ENCODE measurements at places on chromosomes 12 and 14.

- DNase-seq: no peak
Observed at GRCh38 chr12:16583969-16584745, 21.8 kb downstream of the LMO3 start.

DNA sequence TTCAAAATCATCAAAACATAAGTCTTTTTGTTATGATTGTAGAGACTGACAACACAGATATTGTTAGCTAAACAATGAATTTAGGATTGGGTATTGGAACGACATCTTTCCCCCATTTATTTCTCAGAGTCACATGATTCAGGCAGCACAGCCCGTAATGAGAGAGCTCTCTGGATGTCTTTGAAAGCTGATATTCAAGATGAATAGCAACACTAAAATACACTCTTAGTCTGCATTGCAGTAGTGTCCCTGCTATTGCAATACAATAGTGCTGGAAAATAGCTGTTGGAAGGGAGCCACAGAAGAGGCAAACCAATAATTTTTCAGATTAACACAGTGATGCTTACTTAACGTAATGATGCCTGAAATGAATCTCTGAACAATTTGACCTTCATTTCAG is 9.9 kb downstream of the GTSF1 start:
- DNase-seq: no peak

DNA sequence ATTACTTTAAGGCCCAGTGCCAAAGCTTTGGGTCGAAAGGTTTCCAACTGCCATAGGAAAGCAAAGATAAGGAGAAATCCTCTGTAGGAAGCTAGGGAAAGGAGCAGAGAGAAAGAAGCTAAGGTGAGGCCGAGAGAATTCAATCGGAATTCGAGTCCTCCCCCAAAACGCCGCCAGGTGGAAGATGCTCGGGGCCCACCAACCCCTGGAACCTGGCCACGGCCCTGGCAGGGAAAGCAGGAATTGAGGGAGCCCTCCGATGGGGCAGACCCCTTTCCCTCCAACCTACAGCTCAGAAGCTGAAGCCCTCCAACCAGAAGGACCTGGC is 498 bp downstream of the GMFB start:
- no peak for DNase-seq

DNA sequence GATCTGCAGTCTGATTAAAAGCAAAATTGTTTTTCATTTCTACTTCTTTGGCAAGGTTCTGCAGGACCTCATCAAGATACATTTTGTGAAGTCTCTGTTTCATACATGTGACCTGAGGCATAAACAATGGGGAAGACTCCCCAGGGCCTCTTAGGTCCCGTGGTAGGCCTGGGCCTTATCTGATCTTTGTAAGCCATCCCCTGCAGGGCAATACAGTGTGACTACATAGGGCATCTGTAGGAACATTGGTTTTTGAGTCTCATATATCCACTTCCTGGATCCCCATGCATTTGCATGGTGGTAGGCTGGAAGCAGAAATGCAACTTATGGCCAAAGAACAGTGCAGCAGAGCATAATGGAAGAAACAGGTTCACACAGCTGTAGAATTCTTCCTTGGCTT is 6.0 kb downstream of the FAR2 start:
- DNase-seq: no peak

DNA sequence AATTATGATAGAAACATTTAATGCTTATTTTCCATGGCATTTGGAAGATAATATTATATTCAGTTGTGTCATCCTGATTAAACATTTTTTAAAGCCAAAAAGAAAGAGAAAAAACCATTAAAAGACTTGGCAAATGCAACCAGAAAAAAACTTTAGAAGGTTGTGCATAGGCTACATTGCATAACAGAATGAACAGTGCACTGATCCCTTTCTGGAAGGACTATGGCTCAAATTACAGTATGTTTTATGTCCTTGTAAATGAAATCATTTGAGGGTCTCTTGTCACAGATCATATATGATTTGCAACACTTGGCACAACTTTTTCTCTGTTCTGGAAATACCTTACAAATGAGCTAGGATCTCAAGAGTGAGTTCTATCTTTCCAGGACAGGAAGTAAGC is 275.2 kb upstream of the FLRT2 start:
- DNase-seq: no peak

- DNase-seq: no peak
Observed at GRCh38 chr14:71290301-71290700, 383.0 kb downstream of the PCNX1 start.

- no peak for DNase-seq
Observed at GRCh38 chr14:101179691-101180211, 276.2 kb upstream of the RTL1 start.

DNA sequence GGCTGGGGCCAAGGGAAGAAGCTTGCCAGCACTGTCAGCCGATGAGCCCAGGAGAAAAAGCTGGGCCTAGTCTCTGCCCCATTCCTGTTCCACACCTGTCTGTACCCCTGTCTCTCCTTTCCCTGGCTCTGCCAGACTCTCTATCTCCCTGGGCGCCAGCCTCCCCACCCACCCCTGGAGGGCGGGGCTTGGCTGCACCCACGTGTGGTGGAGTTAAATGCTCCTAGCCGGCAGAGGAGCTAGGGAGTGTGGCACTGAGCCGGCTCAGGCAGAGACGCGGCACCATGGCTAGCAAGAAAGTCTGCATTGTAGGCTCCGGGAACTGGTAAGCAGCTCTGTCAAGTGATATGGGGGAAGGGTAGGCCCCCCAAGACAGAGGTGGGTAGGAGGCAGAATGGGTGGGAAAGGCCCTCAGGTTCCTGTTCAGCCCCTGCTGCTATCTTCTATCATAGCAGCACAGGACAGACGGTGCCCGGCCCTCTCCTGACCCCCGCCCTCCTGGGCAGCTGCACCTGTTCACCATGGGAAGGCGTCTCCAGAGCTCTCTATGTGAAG is at the start of gene GPD1:
Gene GPD1, plus strand, starts transcription at position 242 of the 555 bp plus-strand sequence. Its CDS starts 43 bp downstream, at position 285.
- DNase-seq: no peak

DNA sequence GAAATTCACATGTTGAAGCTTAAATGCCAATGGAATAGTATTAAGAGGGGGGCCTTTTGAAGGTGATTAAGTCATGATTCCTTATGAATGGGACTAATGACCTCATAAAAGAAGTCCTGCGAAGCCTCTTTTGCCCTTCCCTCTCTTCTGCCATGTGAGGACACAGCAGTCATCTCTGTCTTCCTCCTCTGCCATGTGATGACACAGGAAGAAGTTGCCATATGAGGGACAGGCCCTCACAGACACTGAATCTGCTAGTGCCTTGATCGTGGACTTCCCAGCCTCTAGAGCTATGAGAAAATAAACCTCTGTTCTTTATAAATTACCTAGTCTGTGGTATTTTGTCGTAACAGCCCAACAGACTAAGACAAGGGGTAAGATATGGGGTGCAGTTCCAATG is 100.7 kb downstream of the VCPKMT start:
- DNase-seq: no peak

GRCh38 chr14:49677643-49678042 is 10.4 kb downstream of the POLE2 start:
- no peak for DNase-seq

- DNase-seq: no peak
Observed at GRCh38 chr14:55309154-55309553, 37.9 kb downstream of the FBXO34 start.

DNA sequence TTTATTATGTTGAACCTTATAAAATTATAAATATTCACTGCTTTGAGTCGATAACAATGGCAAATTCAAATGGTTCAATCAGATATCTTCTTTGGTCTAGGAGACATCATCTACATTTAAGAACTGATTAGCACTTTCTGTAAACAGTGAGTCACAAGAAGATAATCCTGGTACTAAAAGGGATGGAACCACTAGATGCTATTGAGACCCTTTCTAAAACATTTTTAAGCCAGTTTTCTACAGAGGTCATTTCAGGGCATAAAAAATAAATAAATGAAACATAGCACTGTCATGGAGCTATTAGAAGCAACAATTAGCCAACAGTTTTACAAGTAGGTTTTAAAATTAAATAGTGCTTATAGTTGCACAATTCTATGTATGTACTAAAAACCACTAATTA is 212.2 kb downstream of the DUSP6 start:
- DNase-seq: no peak
